ENCODE measurements at places on chromosomes 7 and 10. TPM values are rescaled to one million over a fixed set of nuclear protein-coding genes. Genes with fewer than 3 reads are reported as not detected.

- no peak for DNase-seq
Measured at GRCh38 chr7:41820111-41820671, 117.3 kb upstream of the INHBA start.

GRCh38 chr7:114085592-114086501 lies 167.0 kb upstream of the PPP1R3A start:
- DNase-seq, result no peak

DNA sequence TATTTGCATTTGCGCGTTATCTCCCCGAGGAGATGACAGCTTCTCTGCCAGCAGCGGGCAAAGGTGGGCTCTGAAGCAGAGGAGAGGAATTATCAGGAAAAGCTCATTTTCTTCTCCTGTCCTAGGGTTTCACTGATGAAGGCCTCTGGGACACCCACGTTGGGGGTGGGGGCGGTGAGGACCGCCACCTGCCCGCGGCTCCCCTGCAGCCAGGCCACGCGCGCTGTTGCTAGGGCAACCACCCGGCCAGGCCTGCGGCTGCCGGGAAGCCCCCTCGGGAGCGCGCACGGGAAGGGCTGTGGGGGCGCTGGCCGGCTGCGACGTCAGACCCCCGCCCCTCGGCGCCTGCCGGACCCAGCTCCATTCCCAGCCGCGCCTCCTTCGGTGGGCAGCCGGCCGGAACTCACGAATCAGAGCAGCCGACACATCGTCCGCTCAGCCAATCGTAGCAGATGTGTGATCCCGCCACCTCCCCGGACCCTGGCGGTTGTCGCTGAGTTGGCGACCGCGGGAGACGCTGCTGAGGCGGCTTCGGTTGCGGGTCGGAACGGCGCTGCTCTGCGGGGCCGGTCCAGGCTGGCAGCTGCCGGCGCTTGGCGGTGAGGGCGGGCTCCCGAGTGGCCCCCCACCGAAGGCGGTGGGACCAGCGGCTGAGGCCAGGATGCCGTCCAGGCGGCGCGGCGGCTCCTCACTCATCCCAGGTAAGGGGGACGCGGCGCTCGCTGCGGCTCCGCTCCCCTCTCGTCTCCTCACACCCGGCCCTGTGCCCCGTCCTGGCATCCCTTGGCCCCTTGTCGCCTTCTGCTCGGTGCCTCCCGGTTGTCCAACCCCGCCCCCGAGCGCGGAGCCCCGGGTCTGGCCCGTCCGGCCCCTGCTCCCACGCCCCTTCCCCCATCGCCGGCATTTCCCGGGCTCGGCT lies at the start of gene TPST1:
Gene TPST1, plus strand, starts transcription at position 513 of the 919 bp plus-strand sequence. CDS start 35,092 bp downstream, outside the sequence.
- peak; percentile 22 for DNase-seq

DNA sequence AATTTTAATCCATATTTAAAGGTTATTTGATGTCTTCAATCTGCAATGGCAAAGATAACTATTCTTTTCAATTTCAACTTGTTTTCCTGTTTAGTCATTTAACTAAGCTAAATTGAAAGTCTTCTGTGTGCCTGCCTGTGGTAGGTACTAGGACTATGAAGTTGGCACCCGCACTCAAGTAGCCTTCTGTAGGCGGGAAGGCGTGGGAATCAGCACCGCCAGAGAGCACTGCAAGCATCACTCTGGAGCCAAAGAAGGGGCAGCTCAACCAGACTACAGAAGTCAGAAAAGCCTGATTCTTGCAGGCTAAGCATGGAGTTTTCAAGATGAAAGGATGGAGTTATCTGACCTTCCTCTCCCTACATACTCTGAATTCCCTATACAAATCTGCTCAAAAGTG lies 269.0 kb upstream of the PHF14 start:
- no peak for DNase-seq

SPOCK2 gene
- total RNA-seq, result 3.9 TPM
